NCI-H524 treated with DMSO at 0.1 percent for 48 hours (cell line): ENCODE measurements at places on chromosomes 7 and 10.

DNA sequence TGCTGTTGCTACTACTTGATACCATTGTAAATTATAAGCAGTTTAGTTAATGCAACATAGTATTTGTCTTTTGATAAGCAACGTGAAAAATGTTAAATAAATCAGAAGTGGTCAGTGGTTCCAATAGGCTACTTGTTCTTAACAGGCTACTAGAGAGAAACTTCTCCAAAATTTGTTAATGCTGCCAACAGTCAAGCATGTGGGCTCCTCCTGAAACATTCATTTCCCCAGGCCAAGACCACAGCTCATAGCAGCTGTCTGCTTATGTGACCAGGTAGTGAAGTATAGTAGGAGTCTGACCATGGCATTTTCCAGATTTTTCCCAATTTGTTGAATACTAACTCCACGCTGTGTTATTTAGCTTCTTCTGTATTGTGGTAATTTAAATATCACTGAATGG lies 81.0 kb downstream of the CYP51A1 start:
- no peak for DNase-seq

DNA sequence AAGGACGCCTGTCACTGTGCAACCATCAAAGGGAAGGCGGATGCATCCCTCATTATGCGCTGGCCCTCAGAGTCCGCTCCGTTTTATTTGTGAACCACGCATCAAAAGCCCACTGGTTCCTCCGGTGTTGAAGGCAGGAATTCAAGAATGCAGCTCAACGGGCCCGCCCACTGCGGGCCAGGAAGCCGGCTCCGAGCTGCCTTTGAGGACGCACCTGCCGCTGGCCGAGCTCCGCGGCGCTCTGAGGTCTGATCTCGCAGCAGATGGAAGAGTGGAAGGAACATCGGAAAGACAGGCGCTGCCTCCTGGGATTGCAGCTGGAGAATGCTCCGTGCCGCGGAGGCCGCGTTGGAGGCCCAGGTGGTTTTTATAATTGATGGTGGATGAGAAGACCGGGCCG lies 56.9 kb upstream of the ADGRA1 start:
- DNase-seq = no peak

GRCh38 chr10:71161425-71161824 lies 50.9 kb upstream of the UNC5B start:
- no peak for DNase-seq

DNA sequence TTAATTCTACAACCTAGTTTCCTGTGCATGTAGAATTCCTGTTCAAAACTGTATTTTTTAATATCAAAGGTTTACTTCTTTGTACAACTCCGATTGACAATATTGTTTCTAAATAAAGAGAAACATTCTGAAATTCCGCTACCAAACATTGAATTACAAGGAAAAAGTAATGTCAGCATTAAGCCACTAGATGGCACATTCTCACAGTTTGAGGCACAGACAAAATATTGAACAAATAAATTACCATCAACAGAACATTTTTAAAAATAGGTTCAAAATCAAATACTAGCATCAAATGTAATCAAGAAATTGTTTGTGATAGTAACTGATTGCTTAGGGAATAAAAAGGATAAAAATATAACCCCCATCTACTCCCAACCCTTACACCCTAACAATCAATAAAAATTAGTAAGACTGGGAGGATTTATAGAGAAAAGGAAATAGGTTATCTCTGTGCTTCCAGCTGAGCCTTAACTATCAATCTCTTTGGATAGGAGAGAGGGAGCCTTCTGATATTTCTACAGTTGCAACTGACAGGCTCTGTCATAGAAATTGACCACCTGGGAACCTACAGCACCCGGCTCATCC lies 86.6 kb upstream of the C7orf33 start:
- no peak for DNase-seq

GRCh38 chr7:127392182-127392565 lies 334 bp downstream of the ZNF800 start:
- DNase-seq = no peak

DNA sequence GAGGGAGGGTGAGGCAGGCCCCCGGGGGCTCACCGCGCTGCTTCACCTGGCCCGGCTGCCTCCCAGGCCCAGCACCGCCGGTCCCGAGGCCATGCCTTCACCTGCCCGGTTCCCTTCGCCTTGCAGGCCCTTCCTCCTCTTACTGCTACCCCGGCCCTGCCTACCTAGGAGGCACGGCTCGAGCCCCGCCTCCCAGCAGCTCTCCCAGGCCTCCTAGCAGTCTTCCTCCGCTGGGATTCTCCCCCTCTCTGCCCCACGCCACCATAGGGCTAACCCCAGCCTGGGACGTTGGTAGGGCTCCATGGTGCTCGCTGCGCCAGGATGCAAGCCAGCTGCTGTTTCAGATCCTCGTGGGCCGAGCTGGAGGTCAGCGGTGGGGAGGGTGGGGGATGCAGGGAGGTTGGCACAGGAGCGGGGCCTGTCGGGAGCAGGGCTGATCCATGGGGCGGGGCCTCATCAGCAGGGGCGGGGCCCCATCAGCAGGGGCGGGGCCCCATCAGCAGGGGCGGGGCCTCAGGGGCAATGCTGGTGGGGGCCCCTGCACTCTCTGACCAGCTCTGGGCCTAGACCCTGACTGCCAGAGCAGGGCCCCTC lies 63.3 kb downstream of the RASGEF1A start:
- DNase-seq = no peak

- no peak for DNase-seq
Measured at GRCh38 chr7:37467002-37467401, 18.3 kb upstream of the ELMO1 start.

- no peak for DNase-seq
Measured at GRCh38 chr10:86354761-86355540, 11.6 kb downstream of the GRID1 start.

- no peak for DNase-seq
Measured at GRCh38 chr7:147658392-147658967, 932.1 kb upstream of the C7orf33 start.

- no peak for DNase-seq
Measured at GRCh38 chr10:110860576-110861241, 11.0 kb upstream of the PDCD4 start.

GRCh38 chr10:127978481-127978880 lies 71.6 kb downstream of the PTPRE start:
- DNase-seq = no peak

GRCh38 chr7:68760556-68760955 lies 837.7 kb upstream of the AUTS2 start:
- DNase-seq = no peak

DNA sequence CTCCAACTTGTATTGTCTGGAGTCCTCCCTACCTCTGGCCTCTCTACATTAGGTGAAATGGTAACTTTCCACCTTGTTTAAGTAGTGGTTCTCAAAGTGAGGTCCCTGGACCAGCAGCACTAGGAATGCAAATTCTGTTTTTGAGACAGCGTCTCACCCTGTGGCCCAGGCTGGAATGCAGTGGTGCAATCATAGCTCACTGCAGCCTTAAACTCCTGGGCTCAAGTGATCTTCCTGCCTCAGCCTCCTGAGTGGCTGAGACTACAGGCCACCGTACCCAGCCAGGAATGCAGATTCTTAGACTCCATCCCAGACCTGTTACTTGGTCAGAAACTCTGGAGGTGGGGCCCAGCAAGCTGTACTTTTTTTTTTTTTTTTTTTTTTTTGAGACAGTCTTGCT lies 6.8 kb upstream of the TBL2 start:
- DNase-seq = no peak

- DNase-seq = no peak
Measured at GRCh38 chr10:44398271-44398670, 13.4 kb upstream of the CXCL12 start.

GRCh38 chr7:112076324-112076723 lies 129.9 kb downstream of the DOCK4 start:
- no peak for DNase-seq

DNA sequence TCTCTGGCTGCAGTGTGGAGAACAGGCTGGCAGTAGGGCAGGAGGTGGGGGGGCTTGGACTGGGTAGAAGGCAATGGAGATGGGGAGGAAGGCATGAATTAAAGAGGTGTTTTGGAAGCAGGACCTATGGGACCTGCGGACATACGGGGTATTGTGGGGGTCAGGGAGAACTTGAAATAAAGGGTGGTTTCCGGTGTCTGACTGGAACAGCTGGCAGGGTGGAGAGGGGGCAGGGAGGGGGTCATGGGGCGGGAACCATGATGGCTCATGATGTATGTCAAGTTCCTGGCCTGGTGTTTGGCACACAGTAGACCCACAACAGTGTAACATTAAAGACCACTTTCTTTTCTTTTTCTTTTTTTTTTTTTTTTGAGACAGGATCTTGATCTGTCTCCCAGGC lies 5.5 kb downstream of the LHPP start:
- no peak for DNase-seq

DNA sequence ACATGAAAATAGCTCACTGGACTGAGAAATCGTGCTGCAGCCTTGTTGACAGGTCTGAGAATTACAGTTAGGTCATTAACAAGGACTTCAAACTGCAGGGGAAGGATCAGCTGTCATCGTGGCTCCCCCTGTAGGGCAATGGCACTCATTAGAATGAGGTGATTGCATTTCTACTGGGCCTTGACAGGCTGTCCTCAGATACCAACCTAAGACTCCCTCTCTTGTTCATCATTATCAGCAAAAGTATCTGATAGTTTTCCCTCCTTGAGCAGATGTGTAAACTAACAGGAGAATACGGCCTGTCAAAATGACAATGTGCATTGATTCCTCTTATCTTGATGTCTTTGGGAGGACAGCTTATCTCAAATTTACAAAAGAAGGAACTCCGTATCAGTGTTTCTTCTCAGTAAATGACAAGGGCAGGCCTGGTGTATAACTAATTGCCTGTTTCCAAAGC lies 648.5 kb upstream of the LRRN3 start:
- DNase-seq = peak; percentile 9

DNA sequence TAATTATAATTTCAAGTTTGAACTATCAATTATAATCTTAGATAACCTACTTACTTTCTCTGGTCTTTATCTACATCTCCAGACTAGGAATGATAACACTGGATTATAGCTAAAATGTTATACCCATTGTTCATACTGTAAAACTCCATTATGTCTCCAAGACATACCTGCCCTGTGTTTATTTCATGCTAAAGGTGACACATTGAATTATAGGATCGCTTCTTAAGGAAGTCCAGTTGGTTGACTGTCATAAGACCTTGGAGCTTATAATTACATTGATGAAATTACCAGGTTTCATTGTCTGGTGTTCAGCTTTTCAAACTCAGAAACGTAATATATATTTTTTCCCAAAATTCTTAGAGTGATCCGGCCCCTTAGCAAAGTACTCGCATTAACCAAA lies 15.5 kb upstream of the HERC4 start:
- DNase-seq = no peak

DNA sequence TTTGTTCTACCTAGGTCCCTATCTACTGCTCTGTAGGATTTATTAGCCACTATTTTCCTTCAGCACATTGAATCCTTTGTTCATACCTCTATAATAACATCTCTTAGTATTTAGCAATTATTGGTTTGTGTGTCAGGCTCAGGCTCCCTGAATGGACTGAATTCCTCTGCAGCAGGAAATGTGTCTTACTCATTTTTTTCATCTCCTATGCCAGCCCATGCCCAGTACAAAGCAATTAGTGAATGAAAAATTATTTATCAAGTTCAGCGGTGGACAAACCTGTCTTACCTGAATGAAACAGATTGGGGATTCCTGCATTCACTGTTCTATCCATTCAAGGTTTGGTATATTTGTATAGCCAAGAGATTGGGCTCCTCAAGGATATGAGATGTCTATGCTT lies 53.7 kb downstream of the C1GALT1 start:
- no peak for DNase-seq

DNA sequence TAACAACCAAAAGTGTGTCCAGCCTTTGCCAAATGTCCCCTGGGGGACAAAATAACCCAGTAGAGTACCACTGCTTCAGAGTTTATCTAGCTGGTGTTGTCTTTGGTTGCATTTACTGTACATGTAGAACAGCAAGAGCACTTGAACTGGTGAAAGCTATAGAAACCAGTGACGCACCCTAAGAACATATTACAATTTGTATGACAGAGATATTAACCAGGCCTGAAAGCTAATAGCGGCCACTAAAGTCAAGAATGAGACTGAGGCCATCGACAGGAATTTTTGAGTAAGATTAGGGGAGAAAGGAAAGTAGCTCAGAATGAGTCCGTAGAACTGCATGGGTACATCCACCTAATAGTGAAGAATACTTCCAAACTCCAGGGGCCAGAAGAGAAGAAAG lies 236.2 kb downstream of the MTERF1 start:
- DNase-seq = no peak
